ENCODE measurements at places on chromosomes 7 and 10. TPM values are rescaled to one million over a fixed set of nuclear protein-coding genes. Genes with fewer than 3 reads are reported as not detected.

GALNT17 gene
- total RNA-seq, result 5.2 TPM

PALS2 gene
- 11.7 TPM for total RNA-seq

BLNK gene
- total RNA-seq, result not detected

CFAP46 gene
- total RNA-seq, result 3.0 TPM

PNLIPRP2 gene
- total RNA-seq, result not detected

MINDY3 gene
- 12.4 TPM for total RNA-seq

NSUN5 gene
- total RNA-seq, result 46.7 TPM

SVOPL gene
- 2.3 TPM for total RNA-seq

C10orf67 gene
- total RNA-seq, result 0.11 TPM

CDC14C gene
- not detected for total RNA-seq

SORCS3 gene
- 12.2 TPM for total RNA-seq

FAM53B gene
- total RNA-seq, result 34.8 TPM

CPA5 gene
- not detected for total RNA-seq

NPC1L1 gene
- 0.21 TPM for total RNA-seq

FEZF1 gene
- not detected for total RNA-seq

PAPOLB gene
- 0.39 TPM for total RNA-seq

RBP3 gene
- not detected for total RNA-seq

HGF gene
- 0.11 TPM for total RNA-seq

SFTPA1 gene
- total RNA-seq, result not detected

CYP3A7 gene
- not detected for total RNA-seq

SLC25A40 gene
- total RNA-seq, result 26.1 TPM

AKR1D1 gene
- 0.28 TPM for total RNA-seq

PDE1C gene
- total RNA-seq, result 0.67 TPM

SGCE gene
- 48.8 TPM for total RNA-seq

PURB gene
- 15.3 TPM for total RNA-seq

KAZALD1 gene
- total RNA-seq, result 52.9 TPM

AKR1C3 gene
- 3.0 TPM for total RNA-seq

MEST gene
- 56.2 TPM for total RNA-seq

MYL10 gene
- not detected for total RNA-seq

COL17A1 gene
- not detected for total RNA-seq

GPR22 gene
- total RNA-seq, result 1.0 TPM

MSMB gene
- not detected for total RNA-seq

ATOH7 gene
- total RNA-seq, result not detected

SDK1 gene
- total RNA-seq, result 16.5 TPM

TMEM225B gene
- 0.81 TPM for total RNA-seq

LIPJ gene
- total RNA-seq, result not detected

CYP51A1 gene
- total RNA-seq, result 94.4 TPM

PIK3CG gene
- not detected for total RNA-seq

ITPRID1 gene
- total RNA-seq, result not detected

CDNF gene
- 0.74 TPM for total RNA-seq

TYW1B gene
- 2.4 TPM for total RNA-seq

FZD8 gene
- 41.5 TPM for total RNA-seq

All from cardiac muscle cell (in vitro differentiated cells and primary cell).